ENCODE measurements at places on chromosomes 2 and 18.
A peak's percentile ranks its signal among the peaks of the same experiment; 100 is the strongest.

DNA sequence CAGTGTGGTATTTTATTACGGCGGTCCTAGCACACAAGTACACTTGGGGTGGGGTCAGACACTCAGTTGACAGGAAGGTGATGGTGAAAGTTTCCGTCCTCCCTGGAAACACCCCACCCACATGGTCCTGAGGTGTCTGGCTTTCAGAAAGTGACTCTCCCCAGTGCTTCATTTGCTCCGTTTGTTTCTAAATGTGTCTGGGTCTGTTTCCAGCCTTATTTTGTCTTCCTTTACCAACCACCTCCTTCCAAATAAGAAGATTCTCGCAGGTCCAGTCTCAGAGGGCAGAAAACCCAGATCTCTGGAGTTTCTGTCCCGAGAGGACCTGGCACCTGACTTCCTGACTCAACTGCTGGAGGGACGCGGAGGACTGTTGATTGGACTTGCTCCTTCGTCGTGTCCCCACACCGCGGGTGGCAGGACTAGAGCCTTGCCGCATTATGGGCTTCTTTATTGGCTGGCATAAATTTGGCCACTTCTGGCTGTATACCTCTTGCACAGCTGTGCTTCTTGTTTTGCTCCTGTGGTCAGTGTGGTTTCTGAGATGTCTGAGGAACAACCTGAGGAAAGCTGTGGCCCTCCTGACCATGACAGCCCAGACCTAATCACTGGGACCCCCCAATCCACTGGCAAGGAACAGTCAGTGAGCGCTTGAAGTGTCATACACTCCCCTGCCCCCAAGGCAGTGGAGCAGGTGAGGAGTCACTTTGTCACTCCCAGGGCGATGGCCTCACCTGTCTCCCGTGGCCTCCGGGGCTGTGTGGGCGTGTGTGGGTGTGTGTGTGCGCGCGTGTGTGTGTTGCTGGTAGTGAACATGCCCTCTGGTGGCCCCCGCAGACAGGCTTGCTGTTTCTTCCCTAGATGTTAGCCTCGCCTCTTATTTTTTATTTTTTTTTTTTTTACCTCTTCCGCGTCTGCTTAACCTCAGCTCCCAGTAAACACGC is 45.6 kb downstream of the MEX3C start:
- no peak for DNase-seq

DNA sequence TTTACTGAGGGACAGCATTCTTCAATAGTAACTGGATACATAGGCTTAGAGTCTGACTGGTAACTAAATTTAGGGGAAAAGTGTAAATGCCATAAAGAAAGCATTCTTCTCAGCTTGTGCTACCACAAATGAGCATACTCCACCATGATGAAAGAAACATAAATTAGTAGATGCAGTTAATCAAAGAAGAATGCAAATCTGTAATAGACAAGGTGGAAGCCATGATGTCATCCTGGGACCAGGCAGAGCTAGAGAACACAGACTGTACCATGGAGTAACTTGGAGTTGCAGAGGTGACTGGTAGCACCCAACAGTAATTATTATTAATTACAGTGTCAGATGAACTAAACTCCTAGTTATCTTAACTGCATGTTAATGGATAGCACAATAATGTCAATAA is 51.7 kb downstream of the RBKS start:
- DNase-seq: no peak

DNA sequence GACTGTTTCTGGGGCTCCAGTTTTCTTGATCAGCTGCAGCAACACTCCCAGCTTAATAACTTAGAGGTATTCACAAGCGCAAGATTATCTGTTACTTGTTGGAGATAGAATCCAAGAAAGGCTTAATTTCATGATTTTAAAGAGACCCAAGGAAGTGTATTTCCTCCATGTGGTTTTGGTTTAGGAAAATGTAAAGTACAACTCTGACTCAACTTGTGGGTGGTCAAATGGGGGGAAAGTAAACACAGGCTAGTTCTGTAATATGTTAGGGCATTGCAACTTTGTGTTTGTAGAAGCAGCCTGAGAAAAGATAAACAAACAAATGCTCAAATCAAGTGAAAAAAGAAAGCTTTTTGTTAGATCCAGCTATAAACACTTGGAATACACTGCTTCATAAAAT is 90.1 kb upstream of the COL3A1 start:
- DNase-seq: no peak

DNA sequence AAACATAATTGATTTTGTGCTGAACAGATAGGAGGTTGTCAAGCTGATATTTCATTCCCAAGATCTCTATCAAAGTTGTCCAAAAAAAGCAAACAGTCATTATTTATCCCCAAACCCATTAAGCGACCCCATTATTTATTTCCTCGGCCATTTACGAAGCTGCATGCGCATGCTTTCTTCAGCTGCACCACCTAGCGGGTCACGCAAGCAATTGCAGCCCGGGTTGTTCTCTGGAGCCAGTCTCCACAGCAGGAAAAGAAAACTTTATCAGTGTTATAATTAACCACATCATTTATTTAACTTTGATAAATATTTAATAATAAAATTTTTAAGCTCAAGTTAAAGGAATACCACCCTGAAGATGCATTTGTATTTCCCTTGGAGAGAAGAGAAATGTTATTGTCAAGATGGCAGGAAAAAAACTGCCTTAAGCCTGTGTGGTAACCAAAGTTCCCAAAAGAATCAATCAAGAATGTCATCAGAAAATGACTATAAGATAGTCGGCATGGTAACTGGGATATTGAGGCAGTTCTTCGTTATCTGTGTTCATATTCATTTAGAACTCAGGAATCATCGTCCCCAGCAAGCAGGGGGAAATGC is 304.7 kb downstream of the FBXO15 start:
- DNase-seq: peak; percentile 41

- DNase-seq: peak; percentile 60
Observed at GRCh38 chr18:62526098-62527025, 3.5 kb downstream of the ZCCHC2 start.

DNA sequence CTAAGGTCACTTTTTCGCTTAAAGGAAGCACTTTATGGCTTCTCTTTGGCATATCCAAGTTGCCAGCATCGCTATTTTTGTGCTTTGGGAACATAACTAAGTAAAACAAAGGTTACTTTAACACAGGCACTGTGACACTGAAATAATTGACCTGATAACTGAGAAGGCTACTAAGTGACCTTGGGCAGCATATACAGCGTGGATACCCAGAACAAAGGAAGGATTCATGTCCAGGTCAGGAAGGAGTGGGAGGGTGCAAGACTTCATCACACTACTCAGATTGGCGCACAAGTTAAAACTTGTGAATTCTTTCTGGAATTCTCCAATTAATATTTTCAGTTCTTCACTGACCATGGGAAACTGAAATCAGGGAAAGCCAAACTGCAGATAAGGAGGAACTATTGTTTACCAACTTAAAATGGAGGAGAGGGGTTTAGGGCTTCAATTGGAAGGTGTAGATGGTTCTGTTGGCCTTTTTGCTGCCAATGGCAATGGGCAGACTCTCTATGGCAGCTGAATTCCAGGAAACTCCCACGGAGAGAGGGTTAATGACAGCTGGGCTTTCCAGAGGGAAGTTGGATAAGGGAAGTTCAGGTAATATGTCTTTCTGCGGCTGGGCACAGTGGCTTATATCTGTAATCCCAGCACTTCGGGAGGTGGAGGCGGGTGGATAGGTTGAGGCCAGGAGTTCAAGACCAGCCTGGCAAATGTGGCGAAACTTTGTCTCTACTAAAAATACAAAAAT is 45.3 kb downstream of the COMMD1 start:
- no peak for DNase-seq

DNA sequence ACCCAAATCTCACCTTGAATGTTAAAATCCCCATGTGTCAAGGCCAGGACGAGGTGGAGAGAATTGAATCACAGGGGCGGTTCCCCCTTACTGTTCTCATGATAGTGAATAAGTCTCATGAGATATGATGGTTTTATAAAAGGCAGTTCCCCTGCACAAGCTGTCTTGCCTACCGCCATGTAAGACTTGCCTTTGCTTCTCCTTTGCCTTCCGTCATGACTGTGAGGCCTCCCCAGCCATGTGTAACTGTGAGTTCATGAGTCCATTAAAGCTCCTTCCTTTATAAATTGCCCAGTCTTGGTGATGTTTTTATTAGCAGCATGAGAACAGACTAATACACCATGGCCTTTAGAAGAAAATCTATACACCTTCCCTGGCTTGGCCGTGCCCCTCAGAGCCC is 7.4 kb upstream of the MBP start:
- DNase-seq: no peak

DNA sequence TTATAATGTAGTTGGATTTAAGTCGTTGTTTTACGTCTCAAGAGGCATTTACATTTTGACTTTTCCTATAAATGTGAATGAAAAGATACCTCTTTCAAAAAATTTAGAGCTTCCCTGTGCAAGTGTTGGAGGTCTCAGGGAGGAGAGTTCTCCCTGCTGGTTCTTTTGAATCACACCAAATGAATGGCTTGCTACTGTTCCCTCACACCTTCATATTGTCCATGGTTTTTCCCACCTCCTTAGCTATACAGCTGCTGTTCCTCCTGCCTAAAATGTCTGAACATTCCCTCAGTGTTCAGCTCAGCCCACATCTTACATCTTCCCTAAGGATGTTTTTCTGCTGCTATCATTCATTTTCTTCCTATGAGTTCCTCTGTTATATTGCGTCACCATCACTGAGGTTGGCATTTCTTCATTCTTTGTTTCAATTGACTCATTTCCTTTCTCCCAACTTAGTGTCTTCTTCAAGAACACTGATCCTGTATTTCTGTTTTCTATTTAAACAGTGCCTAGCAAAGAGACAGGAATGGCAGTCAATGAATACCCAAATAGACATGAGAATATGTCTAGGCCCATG is 46.0 kb downstream of the COX7A2L start:
- no peak for DNase-seq

DNA sequence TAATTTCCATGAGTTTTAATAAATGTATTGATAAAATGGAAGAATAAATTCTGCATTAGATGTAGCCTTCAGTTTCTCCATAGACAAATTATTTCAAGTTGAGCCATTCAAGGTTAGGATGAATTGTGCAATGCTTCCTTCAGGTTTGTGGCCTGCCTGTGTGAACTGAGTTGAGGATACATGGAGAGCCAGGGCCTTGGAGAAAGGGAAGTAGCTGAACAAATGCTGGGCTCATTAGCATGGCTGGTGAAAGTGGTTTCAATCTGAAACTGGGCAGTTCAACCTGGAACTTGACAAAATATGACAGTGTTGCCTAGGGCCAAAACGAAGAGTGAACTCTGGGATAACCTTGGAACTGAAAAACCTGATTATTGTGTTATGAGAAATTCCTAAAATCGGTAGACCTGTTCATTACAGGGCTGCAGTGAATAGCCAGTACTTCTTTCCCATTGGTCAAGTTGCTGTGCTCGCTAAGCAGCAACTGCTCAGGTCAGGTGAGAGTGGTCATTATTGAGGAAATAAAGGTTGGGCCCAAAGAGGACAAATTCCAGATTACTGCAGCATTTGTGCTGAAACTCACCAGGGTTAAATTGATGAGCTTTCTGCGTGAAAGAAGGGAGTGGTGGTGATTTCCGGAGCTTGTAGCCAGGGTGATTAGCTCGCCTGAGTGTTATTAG is 12.7 kb downstream of the INPP1 start:
- no peak for DNase-seq
